ENCODE measurements at places on chromosomes 2 and 18.

GRCh38 chr2:183541766-183542165 lies 417.5 kb downstream of the NUP35 start:
- peak; percentile 40 for DNase-seq

DNA sequence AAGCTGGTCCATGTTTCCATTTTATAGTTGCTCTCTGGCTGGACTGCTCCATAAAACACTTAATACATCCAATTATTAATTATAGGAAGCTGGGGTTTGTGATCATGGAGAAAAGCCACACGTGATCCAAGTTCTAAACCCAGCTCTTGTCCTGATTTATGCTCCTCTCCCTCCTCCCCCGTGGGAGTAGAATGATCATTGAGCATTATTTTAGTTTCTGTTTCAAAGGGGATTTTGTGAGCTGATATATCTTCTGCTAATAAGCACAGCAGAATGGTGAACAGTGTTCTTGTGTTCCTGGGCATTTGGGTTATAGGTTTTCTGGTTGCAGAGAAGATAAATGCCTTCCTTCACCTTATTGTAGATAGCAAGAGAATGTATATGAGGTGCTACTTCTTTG lies 135.7 kb upstream of the TMEM200C start:
- DNase-seq, result no peak

DNA sequence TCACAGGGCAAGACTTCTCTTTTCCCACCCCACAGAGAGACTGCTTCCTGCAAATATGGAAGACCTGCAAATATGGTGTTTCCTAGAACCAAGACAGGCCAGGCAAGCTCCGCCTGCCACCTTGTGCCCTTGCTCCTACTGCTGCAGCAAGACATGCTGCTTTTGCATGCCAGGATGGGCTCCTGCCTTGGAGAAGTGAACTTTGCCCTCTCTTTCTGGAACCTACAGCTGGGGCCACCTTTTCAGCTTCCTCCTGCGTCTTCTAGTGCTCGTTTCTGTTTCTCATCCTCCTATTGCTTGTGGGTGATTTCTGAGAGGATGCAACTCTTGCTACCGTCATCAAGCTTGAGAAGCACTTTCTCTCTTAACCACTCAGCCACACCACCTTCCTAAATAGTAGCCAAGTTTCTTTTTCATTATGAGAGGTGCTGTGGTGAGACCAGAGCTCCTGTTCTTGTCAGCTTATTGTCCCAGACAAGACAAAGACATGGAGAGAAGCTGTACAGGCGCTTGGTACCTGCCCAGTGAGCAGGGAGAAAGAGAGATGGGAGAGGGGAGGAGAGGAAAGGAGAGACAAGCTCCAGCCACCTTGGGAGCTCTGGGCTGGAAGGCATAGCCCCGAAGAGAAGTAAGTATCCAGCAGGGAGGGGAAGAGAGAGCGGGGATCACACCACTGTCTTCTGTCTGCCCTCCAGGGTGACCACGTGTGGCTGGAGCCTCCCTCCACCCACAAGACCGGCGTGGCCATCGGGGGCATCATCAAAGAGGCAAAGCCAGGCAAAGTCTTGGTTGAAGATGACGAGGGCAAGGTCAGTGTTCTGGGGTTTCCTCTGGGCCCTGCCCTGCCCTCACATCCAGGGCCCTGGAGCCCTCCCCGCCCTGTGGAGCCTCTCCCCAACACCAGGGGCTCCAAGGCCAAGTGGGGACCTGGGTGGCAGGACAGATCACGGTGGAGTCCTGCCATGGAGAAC lies 28.3 kb downstream of the MYO7B start:
- DNase-seq, result no peak

DNA sequence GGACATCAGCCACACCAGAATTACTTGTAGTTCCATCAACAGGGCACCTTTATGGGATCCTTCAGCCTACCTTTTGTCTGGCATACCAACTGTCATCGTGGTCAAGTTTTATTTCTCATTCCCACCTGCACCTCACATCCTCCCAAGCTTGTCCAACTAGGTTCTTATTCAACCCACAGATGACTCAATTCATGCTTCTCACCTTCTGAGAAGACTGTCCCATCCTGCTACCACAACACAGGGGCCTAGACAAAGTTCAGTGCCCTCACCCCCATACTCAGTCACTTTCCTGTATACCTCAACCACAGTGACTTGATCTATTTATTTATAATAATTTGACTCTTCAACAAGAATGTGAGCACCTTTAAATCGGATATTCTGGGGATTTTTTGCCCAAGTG lies 114.4 kb upstream of the ACVR1C start:
- DNase-seq, result no peak

- DNase-seq, result no peak
These were observed 73.6 kb upstream of the RND3 start for GRCh38 chr2:150561076-150561475.

DNA sequence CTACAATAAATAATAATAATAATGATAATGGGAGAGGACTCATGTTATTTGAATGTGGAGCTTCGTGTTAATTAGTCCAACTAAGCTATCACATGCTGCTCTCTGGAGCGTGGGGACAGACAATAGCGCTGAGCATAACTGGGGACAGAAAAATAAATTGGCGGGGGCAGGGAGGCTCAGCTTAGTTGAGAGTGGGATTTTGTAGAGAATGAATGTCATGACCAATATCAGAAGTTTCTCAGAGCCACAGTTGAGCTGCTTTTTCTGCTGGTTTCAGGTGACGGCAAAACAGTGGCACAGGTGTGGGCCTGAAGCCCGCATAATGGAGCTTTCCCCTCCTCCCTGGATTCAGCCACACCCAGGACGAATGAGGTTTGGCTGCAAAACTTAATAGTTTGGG lies 111.1 kb upstream of the CAB39 start:
- no peak for DNase-seq

GRCh38 chr2:100945930-100946607 lies 56.0 kb upstream of the RPL31 start:
- DNase-seq, result no peak

GRCh38 chr2:152558158-152558984 lies 158.9 kb downstream of the PRPF40A start:
- peak; percentile 69 for DNase-seq

- peak; percentile 43 for DNase-seq
These were observed 64.0 kb upstream of the MAPRE2 start for GRCh38 chr18:34976899-34977837.

DNA sequence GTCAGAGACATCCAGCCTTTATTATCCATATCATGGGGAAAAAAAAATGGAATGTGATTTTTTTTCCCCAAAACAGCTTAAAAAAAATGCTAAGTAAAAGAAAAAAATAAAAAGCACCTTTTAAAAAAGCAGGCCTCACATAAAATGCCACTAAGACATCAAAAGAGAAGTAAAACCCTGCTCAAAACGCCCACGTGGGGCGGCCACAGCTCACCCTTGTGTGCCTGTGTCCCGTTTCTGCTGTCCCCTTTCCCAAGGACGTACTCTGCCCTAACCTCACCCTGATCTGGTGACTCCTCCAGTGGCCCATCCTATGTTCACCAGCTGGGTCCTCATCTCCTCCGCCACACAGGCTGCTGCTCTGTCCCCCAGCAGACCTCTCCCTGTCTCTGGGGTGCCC lies 125.4 kb downstream of the NEDD4L start:
- no peak for DNase-seq

DNA sequence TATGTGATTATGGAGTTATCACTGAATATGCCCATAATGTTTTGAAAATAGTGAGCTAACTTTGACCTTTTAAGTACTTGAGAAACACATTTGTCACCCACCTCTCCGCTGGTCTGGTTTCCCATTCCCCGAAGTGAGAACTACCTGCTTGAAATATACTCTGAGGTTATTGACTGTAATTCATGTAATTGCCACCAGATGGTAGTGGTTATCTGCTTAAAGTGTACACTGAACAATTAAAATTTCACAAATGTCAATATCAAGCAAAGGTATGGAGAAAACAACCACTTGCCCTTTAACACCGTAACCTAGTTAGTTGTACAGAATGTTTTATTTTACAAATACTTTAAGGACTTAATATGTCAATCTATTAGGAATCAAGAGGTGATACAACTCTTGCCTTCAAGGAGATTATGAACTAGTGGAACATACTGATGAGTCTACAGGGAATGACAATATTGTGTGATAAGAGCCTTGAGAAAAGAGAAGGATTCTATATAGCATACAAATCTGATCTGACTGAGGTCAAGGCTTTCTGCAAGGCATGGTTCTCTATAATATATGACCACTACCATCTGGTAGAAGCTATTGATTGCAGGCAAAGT lies 316.8 kb upstream of the KCNH7 start:
- DNase-seq, result peak; percentile 21

DNA sequence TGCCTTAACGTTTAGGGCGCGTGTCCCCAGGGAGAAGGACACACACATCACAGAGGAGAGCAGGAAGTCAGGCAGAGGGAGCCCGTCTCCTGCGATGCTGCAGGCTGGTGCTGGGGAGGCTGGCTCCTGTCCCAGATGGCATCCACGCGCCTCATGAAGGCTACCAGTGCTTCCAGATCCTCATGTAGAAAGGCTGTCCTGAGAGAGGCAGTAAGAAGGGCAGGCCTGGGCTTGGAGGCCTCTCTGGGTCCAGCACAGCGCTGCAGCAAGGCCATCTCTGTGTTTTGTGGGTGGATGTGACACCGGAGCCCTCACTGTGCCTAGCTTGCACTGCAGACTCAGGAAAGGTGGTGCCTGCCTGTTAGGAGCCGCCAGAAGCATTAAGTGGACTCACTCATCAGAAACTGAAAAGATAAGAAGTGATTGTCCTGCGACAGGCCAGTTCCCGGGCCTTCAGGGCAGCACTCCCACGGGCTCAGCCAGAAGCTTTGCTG lies 62.7 kb downstream of the FAM168B start:
- no peak for DNase-seq

- no peak for DNase-seq
These were observed 89.6 kb downstream of the TCF7L1 start for GRCh38 chr2:85222792-85223191.

- no peak for DNase-seq
These were observed 8.5 kb downstream of the ZNF516 start for GRCh38 chr18:76486574-76486973.

DNA sequence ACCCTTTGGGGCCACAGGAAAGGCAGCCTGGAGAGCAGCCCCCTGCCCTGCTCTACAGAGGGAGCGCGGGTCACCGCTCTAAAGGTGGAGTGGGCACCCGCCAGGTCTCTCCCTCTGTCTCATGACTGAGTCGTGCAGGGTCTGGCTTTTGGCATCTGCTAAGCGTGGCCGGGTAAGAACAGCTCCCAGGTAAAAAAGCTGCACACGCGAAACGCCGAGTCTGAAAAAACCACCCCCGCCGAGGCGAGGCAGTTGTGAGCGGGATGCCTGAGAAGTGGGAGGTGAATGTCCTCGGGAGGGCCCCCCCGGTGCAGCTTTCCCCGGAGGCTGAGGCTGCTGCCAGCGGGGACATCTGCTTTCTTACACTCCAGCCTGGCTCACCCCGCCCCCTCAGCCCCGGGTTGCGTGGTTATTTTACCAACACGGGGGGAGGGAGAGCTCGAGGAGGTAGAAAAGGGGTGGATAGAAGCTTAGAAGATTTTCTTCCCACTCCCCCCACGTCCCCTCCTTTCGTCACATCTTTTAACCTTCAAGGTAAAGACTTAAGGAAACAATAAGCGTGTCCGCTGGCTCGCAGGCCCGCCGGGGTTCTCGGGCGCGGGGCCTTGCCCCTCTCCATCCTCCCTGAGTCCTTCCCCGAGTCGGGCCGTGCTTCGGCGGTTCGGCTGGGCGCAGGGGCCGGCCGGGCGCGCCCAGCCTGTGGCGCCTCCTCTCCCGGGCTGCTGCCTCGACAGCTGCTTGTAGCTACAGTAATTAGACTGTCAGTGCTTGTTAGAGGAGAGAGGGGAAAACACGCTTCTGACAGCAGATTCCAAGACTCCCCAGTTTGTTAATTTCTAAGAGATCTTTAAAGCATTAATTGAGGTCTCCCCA lies 70.6 kb upstream of the PSMD14 start:
- no peak for DNase-seq

GRCh38 chr2:201205515-201205849 lies 22.5 kb downstream of the CASP10 start:
- DNase-seq, result no peak

GRCh38 chr2:18077704-18078103 lies 199.2 kb downstream of the KCNS3 start:
- peak; percentile 68 for DNase-seq

DNA sequence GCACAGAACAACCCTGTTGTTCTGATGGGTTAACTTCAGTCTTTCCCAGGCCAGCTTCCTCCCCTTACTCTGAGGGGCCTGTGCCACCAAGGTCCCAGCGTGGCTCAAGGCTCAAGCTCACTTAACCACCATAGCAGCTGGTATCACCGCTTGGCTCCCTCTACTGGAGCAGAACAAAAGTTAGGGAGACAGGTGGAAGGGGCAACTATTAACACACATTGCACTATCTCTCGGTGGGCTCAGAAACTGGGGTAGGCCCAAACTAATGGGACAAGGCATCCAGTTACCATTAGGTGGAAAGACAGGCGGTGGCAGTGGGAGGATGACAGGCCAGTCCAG lies 88.7 kb upstream of the ATL2 start:
- DNase-seq, result peak; percentile 29

DNA sequence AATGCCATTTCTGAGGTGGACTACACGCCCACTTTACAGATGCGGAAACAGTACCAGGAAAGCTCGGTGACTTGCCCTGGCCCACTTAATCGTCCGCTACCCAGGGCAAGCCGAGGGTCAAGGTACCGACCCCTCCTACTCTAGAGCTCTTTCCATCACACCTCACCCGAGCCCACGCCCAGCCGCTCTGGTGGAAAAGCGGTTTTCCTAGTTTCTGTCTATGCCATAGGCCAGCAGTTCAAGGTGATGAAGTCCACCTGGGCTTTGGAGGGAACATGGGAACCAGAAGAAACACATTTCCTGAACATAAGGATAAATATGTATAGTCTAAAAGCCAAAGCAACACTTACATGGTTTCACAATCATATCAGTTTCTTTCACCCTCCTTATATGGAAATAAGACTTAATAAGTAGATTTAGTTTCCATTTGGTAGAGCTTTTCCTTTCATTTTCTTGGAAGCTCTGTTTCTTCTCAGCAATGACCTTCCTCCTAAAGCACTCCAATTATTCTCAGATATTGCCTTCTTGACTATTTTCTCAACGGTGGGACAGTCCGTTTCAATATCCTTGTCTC lies 567 bp downstream of the VWA3B start:
- DNase-seq, result no peak

- DNase-seq, result no peak
These were observed 1132.2 kb upstream of the FAM98A start for GRCh38 chr2:34731292-34731691.
